ENCODE measurements at places on chromosomes 16 and 17. TPM values are rescaled to one million over a fixed set of nuclear protein-coding genes. Genes with fewer than 3 reads are reported as not detected.
A peak's percentile ranks its signal among the peaks of the same experiment; 100 is the strongest.

DNA sequence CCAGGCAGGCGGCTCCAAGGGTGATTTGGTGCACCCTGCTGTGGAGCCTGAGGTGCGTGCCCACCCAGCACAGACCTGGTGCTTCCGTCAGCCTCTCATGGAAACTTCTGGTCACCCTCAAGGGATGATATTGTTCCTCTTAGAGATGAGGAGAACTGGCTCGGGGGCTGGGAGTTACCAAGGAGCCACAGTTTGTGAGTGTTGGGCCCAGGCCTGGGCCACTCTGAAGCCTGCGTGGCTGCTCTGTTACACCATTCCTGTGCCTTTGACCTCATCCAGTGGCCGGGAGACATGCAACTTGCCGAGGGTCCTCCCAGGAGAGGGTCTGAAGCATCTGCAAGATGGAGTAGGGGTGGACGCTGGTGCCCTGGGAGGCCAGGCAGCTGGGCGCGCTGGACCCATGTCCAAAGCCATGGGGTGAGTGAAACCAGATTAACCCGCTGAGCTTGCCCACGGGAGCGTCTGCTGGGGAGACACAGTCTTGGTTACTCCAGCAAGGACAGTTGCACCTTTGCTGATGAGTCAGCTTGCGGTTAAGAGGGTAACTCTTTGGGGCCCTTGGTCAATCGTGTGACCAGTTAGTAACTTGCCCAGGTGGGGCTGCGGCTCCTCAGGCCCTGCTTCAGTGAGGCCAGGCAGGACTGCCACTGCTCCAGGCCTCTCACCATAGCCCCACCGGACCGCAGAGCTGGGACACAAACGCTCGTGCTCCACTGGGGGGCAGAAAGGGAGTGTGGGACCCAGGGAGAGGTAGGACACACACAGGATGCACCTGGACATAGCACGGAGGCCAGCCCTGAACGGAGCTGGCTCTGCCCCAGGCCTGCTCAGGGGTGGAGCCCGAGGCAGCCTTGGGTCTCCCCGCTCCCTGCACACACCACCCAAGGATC, 7.5 kb downstream of the C16orf90 start:
- peak; percentile 4 for DNase-seq

DNA sequence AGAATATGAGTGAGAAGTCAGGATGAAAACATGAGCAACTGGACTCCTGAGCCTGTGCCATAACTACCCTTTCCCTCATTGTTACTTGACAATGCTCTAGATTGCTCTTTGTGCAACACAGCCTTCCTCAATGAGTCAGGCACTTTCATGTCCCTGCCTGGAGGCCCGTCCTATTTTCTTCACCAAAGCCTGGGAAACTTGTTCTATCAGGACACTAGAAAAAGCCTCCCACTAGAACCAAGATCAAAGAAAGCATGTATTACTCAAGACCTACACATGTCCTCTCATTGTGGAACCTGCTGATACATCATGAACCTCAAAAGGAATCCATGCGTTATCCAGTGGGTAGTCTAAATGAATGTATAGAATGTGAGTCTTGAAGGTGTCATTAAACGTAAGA, 624.5 kb downstream of the TOX3 start:
- DNase-seq = no peak

- no peak for DNase-seq
Observed at GRCh38 chr16:69581297-69581696, 15.5 kb downstream of the NFAT5 start.

DNA sequence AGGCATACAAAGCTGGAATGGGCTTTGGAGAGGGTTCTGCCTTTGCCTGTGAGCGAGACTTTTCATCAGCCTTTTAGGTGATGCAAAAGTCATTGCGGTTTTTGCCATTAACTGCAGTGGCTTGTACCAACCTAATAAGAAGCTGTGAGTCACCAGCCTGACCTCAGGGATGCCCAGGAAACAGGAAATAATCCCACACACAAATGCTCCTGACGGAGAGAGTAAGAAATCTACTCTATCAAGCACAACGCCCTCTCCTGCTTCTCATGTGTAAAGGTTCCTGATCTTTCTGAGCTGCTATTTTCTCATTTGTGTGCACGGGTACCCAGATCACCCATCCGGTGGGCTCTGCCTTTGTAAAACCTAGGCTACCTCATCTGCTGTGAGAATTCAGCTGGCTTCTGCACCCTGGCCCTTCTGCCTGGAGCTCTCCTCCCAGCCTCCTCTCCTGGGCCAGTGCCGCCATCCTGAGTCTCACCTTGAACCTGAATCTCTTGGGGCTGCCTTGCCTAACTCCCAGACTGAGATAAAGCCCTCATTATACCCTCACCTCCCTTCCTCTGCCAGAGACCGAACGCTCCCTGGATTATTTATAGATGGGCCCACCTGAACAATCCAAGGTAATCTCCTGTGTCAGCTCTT, 299.7 kb downstream of the C16orf95 start:
- no peak for DNase-seq

DNA sequence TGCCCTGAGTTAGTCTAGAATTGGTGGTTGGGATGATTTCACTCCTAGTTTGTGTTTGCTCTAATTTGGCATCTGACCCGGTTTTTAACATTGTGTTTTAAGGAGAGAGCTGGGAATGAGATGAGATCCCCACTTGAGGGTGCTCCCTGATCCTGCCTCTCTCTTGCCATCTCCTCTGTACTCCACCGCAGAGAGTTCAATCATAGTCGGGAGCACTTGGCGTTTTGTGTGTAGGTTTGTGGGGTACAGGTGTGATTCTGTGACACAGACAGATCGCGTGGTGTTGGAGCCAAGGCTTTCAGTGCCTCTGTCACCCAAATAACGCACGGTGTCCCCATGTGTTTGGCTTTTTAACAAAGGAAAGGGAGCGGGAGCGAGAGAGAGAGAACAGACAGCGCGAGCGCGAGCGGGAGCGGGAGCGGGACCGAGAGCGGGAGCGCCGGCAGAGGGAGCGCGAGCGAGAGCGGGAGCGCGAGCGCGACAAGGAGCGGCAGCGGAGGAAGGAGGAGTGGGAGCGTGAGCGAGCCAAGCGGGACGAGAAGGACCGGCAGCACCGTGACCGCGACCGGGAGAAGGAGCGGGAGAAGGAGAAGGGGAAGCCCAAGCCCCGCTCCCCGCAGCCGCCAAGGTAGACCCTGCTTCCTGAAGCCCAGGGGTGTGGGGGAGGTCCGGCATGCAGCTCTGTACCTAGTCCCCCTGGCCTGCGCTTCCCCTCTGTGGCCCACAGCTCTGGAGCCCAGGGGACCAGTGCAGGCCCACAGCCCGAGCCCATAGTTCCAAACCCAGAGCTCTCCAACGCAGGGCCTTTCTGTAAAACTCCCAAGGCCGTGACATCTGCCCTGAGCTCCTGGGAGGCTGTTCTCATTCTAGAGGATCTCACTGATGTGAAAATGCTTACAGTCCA, 27.2 kb upstream of the IL17C start:
- DNase-seq = no peak

Gene CD300H
- polyA plus RNA-seq = not detected

GRCh38 chr17:76371656-76372628, 12.5 kb upstream of the SPHK1 start:
- DNase-seq = peak; percentile 30

DNA sequence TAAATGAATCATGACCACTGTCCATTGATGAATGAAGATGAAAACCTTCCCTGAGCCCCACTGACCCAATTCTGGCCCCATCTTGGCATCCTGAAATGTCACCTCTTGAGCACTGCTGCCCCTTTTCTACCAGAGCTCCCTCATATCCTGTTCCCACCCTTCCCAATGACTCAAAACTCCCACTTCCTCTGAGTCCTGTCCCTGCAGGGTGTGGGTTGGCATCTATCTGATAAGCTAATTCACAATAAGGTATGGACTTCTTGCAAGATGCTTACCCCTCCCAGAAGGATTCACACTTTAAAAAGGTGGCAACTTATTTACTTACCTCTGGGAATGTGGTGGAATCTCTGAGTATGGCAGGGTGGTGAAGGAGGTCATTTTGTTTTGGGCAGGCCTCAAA, 13.3 kb upstream of the CSNK2A2 start:
- no peak for DNase-seq

Gene XYLT1
- polyA plus RNA-seq = 2.5 TPM

GRCh38 chr17:51711581-51711980, 446.9 kb downstream of the CA10 start:
- DNase-seq = no peak

- no peak for DNase-seq
Observed at GRCh38 chr16:52781005-52781630, 234.2 kb upstream of the TOX3 start.

DNA sequence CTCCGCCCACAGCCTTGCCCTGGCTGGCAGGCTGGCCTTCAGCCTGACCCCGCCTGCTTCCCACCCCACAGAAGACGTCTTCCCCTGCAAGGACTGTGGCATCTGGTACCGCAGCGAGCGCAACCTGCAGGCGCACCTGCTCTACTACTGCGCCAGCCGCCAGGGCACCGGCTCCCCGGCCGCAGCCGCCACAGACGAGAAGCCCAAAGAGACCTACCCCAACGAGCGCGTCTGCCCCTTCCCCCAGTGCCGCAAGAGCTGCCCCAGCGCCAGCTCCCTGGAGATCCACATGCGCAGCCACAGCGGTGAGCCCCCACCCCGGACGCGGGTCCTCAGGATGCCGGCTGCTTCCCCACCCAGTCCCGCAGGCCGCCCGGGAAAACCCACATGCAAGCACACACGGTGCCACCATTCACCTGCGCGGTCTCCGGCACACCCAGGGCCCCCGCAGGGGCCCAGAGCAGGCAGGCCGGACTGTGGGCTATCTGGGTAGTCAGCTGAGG, 38.2 kb upstream of the ZC3H18 start:
- peak; percentile 25 for DNase-seq

- DNase-seq = no peak
Observed at GRCh38 chr17:67456889-67457288, 79.8 kb downstream of the PITPNC1 start.

DNA sequence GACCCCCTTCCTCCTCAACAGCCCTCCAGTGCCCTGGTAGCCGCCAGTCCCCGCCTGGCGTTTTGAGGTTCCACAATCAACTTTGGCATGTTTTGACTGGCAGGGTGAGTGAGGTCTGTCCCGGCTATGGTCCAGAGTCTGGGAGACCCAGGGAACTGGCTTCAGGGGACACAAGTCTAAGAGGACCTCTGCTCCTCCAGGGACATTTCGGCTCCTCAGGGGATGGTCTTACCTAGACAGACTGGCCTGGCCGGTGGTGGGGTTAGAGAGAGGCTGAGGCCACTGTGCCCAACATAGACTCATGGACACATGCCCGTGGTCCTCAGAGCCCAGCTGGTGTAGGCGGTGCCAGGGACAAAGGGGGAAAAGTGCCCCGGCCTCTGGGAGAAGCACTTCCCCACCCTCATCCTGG, 2.2 kb downstream of the TMC8 start:
- DNase-seq = no peak

DNA sequence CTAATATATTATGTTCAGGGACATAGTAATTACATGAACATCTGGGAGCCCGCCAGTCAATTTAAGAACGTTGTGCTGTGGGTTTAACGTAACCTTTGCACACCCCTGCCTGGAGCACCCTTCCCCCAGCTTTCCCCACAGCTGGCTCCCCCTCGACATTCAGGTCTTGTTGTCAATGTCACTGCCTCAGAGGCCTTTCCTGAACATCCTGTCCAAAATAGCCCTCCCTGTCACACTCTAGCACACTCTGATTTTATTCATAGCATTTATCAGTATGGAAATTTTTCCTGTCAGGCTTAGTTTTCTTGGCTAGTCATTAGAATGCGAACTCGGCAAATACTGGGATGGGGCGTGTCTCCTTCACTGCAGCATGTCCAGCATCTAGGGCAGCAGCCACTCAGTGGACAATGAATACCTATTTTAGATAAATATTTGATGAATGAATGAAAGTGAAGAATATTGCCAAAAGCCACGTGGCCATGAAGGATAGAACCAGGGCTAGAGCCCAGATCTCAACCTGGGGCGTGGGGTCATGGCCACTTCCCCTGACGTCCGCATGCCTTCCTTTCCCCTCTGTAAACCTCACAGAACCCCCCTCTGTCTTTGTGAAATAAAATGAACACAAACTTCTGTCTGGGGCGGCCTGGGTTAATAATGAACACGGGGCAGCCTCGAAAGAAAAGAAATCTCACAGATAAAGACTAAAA, 10.5 kb downstream of the PIK3R6 start:
- no peak for DNase-seq

DNA sequence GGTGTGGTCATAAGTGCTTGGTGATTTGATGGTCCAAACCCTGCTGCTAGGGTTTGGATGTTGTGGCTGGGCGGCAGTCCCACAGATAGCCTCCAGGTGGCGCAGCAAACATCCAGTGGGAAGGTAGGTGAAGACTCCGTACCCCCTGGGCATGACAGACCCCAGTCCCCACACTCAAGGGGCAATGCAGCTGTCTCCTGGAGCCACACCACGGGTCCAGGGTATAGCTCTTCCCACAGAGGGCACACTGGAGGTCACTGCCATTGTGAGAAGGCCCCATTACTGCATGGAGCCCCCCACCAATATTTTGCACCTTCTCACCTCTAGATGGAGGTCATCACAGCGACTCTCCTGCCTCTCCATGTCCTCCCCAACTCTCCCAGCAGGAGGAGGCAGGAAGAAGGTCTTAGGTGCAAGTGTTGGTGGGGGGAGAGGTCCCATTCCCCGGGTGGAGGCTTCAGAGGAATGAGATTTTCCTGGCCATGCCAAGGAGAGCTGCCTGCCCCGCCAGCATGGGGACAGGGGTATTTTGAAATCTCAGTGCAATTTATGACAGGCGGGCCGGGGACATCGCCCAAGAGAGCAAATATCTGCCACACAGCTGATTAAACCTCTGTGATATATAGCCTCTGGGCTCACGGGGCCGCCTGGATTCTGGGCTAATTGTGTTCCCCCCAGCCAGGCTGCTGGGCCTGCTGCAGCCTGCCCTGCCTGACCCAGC, 17.1 kb upstream of the C17orf113 start:
- DNase-seq = peak; percentile 85

- no peak for DNase-seq
Observed at GRCh38 chr16:11788914-11789313, 8.1 kb downstream of the ZC3H7A start.

DNA sequence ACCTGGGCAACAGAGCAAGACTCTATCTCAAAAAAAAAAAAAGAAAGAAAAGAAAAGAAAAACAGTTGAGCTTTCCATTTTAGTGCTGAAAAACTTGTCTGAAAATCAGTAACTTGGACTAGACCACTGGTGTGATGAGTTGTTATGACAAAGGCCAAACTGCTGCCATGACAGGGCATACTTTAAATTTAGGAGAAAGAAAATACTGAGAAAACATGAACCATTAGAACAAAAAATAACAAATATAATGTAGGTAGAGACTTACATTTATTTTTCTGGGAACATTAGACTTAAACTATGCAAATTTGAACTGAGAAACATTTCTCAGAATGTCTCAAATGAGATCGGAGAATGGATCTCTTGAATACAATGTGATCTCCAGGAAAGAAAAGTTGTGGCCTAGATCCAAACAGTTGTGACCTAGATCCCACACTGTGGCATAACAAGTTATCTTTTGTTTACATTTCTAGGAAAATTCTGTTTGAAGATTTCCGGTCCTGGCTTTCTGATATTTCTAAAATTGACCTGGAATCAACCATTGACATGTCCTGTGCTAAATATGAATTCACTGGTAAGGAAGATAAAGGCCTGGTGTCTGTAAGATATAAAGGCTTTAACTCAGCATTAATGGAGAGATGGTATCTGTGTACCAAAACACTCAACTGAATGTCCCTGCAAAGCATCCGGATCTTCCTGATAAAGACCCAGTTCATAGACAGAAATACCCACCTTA, 10.9 kb downstream of the OGFOD1 start:
- no peak for DNase-seq

Gene KRTAP4-1
- polyA plus RNA-seq = not detected

Gene GLP2R
- 0.77 TPM for polyA plus RNA-seq
